ENCODE measurements at places on chromosomes 4 and X. TPM values are rescaled to one million over a fixed set of nuclear protein-coding genes. Genes with fewer than 3 reads are reported as not detected.

RRH gene
- total RNA-seq: 0.64 TPM

DNA sequence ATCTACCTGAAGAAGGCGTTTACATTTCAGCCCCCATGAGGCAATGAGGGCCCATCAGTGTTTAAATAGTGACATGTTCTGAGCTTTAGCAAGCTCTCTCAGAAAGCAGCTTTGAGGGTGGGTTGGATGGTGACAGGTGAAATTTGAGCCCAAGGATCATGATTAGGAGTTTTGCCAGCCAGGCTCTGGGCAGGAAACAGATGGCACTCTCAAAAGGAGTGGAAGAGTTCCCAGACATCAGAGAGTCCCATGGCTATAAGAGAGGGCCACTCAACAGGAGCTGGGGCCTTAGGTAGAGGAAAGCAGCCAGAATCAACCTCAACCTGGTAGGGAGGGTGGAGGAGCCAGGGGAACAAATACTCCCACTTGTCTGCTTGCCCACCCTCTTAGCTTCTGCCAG is 499.8 kb downstream of the MID1IP1 start:
- DNase-seq: peak; percentile 62

MAGED4B gene
- 71.2 TPM for total RNA-seq

GRCh38 chrX:115970718-115971117 is 199.8 kb upstream of the AGTR2 start:
- no peak for DNase-seq

GRCh38 chrX:56343219-56343618 is 111.1 kb downstream of the KLF8 start:
- no peak for DNase-seq

EPGN gene
- total RNA-seq: 0.27 TPM

HSFX3 gene
- total RNA-seq: not detected

GPRASP2 gene
- 47.5 TPM for total RNA-seq

SSX3 gene
- not detected for total RNA-seq

DNA sequence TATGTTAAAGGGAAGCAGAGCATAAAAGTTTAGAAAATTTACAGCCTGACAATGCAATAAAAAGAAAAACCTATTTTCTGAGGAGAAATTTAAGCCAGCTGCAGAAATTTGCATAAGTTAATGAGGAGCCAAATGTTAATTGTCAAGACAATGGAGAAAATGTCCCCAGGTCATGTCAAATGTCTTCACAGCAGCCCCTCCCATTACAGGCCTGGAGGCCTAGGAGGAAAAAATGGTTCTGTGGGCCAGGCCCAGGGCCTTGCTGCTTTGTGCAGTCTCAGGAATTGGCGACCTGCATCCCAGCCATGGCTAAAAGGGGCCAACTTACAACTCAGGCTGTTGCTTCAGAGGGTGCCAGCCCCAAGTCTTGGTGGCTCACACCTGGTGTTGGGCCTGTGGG is 275.4 kb upstream of the RPS6KA3 start:
- DNase-seq: no peak

- no peak for DNase-seq
These were observed 212 bp downstream of the CLCN4 start for GRCh38 chrX:10157032-10157341.

- DNase-seq: no peak
These were observed 11.4 kb downstream of the BANK1 start for GRCh38 chr4:101801958-101802357.

SH3D19 gene
- total RNA-seq: 17.1 TPM

CNKSR2 gene
- 168 TPM for total RNA-seq

FAM236A gene
- total RNA-seq: not detected

GRCh38 chr4:61545902-61546480 is 345.9 kb downstream of the ADGRL3 start:
- DNase-seq: no peak

- no peak for DNase-seq
These were observed 69.9 kb downstream of the MFAP3L start for GRCh38 chr4:169956091-169956843.

SRPK3 gene
- 0.18 TPM for total RNA-seq

DNA sequence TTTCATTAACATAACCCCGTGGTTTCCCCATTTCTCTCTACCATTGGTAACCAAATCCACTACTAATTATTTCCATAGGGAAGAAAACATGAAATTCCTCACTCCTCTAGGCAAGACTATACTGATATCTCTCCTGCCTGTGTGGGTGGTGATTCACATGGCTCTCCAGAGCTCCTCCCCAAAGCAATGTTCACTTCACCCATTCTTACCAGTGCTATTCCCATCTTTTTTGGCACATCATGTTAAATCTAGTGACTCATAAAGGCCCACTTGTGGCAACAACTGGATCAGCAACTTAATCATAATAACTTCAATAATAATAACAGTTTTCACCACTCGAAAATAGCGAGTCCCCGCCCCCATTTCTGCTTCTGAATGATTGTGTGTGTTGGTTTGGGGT is 6.1 kb upstream of the HCCS start:
- no peak for DNase-seq

DNA sequence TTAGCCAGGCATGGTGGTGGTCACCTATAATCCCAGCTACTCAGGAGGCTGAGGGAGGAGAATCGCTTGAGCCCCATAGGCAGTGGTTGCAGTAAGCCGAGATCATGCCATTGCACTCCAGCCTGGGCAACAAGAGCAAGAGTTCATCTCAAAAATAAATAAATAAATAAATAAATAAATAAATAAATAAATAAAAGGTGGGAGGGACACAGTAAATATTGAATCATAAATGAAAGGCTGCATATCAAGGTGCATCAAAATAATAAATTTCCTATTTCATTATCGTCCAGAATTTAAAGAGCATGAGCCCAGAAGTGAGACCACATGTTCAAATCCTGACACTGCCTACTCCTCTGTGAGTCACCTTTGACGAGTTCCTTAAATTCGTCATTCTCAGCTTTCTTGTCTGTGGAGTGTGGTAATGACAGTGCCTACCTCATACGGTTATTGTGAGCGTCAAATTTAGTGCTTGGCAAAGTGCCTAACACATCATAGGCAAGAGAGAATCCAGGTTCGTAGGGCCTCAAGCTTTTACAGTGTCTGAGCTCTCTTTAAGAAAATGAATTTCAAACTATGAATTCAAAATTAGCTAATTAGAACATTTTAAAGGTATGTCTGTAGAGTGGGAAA is 49.9 kb downstream of the IL15 start:
- no peak for DNase-seq

DNA sequence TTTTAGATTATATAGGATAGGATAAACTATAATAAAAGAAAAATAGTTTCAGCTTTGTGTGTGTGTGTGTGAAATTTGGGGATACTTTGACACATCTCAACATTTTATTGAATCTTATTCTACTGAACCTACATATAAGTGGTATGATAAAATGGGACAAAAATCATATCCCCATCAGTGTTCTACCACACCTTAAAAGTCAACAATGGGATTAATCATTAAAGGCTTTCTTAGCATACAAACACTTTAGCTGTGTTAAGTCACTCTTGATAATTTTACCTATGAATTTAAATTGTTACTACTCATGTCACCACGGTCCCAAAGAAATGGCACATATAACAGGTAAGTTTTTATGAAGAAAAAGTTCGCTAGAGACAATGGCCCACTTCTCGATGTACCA is 37.7 kb upstream of the LRBA start:
- DNase-seq: no peak

DNA sequence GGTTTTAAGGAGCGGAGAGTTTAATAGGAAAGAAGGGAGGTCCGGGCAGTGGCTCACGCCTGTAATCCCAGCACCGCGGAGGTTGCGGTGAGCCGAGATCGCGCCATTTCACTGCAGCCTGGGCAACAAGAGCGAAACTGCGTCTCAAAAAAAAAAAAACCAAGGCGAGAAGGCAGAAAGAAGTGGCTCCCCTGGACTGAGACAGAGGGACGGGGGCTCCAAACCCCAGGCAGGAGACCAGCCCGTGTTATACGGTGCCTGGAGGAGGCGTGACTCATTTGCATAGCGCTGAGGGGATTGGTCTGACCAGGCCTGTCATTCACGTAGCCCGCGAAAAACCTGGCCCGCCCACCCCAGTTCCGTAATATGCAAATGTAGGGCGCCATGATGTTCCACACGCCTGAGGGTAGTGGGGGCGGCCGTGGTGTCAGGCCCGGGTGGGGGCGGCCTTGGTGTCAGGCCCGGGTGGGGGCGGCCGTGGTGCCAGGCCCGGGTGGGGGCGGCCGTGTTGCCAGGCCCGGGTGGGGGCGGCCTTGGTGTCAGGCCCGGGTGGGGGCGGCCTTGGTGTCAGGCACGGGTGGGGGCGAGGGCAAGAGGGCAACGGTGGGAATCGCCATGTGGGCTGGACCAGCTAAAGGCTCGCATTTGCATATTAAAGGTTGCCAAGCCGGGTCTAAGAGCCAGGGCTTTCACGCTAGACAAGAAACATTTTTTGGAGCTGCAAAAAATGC is 2.1 kb downstream of the PLCXD1 start:
- peak; percentile 95 for DNase-seq

ZMAT1 gene
- total RNA-seq: 18.2 TPM

DNA sequence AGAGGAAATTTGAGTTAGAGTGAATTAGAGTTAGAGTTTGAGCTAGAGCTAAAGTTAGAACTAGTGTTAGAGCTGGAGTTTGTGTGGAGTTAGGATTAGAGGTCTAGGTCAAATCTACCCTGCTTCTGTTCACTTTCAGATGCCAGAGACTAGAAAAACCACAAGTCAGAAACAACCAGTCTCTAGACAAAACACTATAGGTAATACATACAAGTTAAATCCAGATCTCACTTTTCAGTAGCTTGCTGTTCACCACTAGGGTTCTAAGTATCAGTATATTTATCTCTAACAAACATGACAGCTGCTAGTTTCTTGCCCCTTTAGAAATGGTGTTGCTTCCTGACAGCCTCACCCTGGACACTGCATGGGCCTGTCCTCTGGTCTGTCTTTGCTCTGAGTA is 300.7 kb downstream of the ARAP2 start:
- DNase-seq: no peak

USP27X gene
- 8.2 TPM for total RNA-seq

- DNase-seq: no peak
These were observed 292.8 kb downstream of the RAPGEF2 start for GRCh38 chr4:159395693-159396092.

- DNase-seq: no peak
These were observed 12.8 kb downstream of the SMIM10L2A start for GRCh38 chrX:135434258-135435138.

DNA sequence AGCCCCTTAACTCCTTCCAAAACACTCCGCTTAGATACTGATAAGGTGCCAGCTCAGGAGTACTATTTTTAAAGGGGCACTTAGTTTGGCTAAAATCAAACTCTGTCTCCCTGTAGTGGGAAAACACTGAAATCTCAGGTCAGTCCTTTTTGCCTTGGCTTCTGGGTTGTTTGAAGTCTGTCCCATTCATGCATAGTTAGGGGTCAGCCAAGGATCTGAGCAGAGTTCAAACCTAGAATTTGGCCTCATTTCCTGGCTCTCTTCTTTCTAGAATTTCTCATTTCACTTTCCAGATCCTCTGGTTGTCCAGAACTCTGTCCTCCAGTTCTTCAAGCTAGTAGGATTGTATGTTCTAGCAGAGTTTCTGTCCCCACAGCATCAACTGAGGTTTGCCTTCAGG is 31.5 kb downstream of the NAT8L start:
- DNase-seq: no peak

- DNase-seq: no peak
These were observed 281.4 kb upstream of the FRG1 start for GRCh38 chr4:189659287-189659686.

MSANTD1 gene
- 3.8 TPM for total RNA-seq

GRCh38 chrX:139642241-139642927 is 65.6 kb downstream of the MCF2 start:
- DNase-seq: peak; percentile 0

DNA sequence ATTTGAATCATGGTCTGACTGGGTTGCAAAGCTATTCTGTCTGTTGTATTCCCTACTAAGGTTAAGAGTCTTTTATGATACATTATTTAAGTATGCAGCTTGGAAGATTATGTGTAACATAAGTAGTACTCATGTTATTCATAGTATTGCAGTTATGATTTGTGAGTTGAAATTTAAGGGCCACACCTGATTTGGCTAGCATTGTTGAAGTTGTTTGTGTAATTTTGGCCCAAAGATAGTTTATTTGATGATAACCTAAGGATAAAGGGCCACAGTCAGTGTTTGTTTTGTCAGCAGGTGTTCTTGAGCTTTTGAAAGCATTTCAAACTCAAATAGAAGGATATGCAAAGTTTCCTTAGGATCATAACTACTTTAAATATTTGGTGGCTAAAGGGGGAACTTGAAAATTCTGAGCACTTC is 38.9 kb downstream of the NUDT9 start:
- DNase-seq: no peak

POLN gene
- 4.5 TPM for total RNA-seq

DNA sequence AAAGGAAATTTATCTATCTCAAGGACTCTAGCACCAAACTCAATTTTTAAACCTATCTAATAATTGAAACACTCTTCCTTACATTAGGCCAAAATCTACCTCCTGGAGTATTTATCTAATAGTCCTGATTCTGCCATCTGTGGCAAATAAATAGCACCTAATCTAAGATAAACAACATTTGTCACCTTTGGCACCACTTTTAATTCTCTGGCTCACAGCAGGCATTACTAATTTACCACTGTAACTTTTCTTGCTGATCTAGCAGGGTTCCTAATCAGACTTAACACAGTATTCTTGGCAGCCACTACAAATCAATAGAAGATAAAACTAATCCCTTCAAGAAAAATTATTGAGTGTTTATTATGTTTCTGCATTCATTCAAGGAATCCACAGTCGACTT is 161.1 kb downstream of the KCTD8 start:
- DNase-seq: no peak
